ENCODE measurements at places on chromosomes 16 and 17.

DNA sequence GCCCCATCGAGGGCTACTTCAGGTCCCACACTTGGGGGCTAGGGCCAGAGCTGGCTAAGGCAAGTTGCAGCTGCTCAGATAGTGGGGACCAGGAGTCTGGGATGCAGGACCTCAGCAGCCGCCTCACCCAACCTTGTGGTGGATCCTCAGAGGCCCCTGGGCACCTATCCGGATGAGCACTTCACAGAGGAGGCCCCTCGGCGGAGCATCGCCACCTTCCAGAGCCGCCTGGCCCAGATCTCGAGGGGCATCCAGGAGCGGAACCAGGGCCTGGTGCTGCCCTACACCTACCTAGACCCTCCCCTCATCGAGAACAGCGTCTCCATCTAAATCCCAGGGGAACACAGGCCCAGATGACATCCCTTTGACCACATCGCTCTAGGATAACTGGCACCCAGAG lies 9.4 kb downstream of the ALOX15B start:
- no peak for DNase-seq

DNA sequence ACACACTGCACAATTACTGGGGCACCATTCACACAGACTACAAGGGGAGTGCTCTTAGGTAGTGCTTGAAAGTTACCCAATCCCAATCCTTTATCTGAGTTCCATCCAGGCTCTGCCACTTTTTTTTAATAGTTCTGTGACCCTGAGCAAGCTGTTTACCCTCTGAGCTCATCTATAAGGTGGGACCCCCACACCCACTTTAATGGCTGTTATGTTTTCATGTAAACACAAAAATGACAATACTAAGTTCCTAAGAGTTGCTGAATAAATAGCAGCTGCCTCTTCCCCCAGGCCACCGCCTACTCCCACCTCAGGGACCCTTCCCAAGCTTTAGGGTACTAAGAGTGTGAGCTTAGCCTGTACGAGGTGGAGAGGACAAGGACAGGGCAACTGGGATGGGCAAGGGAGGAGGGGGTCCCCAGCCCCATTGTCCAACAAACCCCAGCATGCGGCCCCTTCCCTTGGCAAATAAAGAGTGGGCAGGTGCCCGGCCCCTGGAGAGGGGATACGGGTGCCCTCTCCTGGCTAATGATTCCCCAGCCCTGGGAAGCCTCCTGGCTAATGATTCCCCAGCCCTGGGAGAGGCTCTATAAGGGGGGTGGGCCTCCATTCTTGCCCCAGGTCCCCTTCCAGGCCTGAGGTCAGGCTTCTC lies 14.6 kb downstream of the SLC13A2 start:
- no peak for DNase-seq

DNA sequence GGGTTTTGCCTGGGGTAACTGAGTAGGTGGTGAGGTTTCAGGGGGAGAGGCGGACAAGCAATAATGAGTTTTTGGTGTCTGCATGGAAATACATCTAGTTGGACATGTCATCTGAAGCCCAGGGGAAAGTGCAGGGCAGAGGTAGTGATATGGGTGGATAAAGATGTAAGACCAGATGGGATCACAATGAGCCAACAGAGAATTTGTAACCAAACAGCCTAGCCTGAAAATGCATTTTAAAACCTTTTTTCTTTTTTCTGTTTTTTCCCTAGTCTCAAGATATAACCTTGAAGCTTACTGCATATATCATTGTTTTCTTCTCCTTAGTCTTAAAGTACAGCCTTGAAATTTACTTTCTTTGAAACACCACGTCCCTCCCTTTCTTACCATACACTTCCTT lies 3.7 kb upstream of the ZNF19 start:
- DNase-seq = no peak

DNA sequence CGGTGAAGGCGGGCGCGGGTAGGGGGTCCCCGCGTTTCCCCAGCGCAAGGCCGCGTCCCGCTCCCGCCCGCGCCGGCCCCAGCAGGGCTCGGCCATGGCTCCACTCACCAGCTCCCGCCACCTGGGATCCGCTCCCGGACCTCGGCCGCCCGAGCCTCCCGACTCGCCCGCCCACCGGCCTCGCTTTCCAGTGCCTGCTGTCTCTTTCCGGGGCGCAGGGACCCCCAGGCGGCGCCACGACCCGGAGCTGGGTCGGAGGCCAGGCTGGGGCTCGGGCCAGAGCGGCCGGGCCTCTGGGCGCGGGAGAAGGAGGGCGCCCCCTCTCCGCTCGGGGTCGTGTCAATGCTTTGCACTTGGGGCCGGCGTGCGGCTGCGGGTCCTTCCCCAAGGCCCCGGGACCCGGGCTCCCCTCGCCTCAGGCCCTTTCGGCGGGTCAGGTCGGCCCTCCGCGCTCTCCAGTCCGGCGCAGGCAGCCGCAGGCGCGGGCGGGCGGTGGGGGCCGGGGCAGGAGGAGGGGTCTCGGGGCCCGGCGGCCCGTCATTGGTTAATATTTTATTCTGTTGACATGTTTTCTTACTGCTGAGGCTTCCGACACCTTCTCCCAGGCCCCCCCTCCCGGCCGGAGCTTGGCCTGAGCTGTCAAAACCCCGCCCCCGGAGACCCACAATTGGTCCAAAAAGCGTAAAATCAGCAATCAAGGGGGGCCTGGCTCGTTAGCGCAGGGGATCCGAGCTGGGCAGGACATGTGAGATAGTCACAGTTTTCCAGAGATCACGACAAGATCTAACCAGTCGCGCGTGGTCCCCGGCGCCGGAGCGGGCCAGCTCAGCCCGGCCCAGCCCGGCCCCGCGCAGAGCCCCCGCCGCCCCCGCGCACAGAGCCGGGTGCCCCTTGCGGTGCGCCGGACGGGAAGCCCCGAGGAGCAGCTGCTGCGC lies at the start of gene TBX2:
Gene TBX2, plus strand, starts transcription at position 713 of the 935 bp plus-strand sequence. CDS start 334 bp downstream, outside the sequence.
- peak; percentile 88 for DNase-seq

GRCh38 chr17:39863918-39864746 lies at the start of gene IKZF3:
TSS of gene IKZF3 (minus strand) at chr17:39864312. CDS start at chr17:39864126, 186 bp downstream.
- peak; percentile 61 for DNase-seq

GRCh38 chr16:51402785-51403184 lies 251.7 kb upstream of the SALL1 start:
- no peak for DNase-seq

DNA sequence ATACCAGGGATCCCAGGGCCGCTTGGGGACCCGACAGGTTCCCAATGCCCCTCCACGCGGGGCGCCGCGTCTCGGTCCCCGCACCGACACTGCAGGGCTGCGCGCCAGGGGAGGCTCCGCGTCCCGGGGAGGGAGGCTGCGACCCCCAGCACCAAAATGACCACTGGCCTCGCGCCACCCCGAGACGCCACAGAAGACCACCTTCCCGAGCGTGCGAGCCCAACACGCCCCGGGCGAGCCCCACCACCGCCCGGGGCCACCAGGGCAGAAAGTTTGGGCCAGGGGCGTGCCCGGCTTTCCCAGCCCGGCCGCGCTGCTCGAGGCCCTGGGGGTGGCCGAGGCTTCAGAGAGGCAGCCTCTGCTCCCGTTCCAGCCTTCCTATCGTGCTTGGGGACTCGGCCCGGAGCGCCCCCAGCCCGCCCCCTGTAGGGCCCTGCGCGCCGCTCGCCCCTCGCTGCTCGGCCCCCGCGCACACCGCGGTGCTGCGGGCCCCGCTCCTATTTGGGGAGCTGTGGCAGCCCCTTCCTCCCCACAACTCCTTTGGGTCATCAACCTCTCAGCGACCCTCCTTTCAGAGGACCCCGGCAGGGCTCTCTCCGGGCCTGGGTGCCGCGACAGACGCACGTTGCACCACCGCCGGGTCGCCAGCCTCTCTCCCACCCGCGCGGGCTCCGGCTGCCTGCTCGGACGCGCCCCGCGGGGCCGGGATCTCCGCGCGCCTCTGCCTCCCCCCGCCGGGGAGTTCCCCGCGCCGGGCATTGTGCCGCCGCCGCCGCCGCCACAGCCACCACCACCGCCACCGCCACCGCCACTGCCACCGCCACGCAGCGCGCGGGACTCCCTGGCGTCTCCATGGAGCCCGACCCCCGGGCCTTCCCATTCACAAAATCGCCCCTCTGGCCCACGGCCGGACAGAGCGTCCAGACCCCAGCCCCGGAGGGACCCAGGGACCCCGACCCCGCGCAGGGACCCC lies 892 bp downstream of the RBFOX3 start:
- DNase-seq = no peak
